NCI-H748 treated with DMSO at 0.1 percent for 48 hours (cell line): ENCODE measurements at places on chromosomes 16 and 17.

- no peak for DNase-seq
Observed at GRCh38 chr16:27723711-27724481, 174.0 kb downstream of the KATNIP start.

GRCh38 chr17:34024806-34025551 is 230.1 kb upstream of the CCL2 start:
- no peak for DNase-seq

DNA sequence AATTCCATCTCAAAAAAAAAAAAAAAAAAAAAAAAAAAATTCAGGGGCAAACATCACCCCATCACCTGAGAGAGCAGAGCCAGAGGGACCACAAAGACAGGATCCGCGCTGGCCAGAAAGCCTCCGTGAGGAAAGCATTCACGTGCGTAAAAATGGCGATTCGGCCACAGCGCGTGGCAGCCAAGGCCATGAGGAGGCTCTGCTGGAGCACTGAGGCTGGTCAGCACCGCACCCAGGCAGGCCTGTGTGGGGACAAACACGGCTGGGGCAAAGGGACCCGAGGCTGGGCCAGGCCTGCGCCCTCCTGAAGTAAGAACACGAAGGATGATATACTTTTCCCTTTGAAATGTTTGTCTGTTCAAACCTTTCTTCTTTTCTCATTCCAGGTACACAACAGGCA is 45.2 kb downstream of the MAP1LC3B start:
- no peak for DNase-seq

DNA sequence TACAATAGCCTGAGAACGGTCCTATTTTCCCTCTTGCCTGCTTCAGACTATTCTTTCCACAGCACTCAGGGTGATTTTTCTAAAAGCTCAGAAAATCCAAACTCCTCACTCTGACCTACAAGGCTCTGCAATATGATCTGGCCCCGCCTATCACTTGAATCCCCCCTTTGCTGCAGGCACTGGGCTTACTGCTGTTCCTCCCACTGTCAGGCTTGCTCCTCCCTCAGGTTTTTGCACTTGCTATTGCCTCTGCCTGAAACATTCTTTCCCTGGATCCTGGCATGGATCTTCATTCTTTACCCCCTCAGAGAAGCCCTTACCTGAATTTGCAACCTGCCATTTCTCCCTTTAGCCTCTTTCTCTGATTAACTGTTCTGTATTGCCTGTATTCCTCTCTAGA is 52.3 kb downstream of the RPGRIP1L start:
- DNase-seq, result no peak

DNA sequence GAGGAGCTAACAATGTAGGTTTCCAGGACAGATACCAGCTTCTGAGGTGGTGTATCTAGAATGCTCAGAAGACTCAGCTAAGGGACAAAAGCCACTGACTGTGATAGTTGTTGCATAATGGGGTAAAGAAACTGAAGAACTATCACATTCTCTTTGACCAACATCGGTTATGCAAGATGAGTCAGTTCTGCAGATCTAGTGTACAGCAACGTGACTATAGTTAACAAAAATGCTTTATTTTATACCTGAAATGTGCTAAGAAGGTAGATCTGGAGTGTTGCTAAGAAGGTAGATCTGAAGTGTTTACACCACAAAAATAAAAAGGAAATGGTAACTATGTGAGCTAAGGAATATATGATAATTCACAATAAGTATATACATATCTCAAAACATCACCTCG is 2.5 kb downstream of the KRTAP9-6 start:
- no peak for DNase-seq

- DNase-seq, result no peak
Observed at GRCh38 chr17:39757931-39758873, 20.5 kb downstream of the GRB7 start.

GRCh38 chr17:74960570-74961342 is 11.8 kb downstream of the HID1 start:
- DNase-seq, result no peak

DNA sequence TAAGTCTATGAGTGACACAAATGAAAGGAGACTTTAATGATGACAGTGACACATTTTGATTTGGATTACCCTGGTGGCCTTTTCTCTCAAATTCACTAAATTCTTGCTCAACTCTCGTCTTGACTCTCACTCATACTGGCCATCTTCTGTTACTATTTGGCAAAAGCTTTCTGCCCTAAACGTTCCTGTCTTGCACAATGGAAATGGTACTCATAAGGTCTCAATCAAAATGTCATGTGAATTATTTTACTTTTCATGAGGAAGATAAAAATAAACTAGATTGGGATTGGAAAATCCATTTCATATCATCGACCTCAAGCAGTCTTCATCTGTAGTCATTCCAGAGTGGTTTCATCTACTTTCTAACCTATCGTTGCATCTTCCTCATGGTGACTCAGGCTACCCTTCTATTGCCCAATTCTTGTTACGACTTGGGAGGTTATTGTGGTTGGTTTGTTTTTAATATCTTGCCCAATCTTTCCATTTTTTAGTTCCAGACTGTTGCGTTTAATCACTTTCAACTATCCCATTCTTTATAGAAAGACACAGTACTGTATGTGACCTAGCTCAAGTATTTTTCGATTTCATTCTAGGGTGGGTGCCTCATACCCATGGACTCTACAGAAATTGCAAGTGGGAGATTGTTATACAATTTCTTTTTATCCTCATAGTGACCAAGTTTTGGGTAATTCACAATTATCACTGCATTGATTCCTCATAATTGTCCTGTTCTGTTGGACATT is 317.2 kb upstream of the KCNJ16 start:
- no peak for DNase-seq

DNA sequence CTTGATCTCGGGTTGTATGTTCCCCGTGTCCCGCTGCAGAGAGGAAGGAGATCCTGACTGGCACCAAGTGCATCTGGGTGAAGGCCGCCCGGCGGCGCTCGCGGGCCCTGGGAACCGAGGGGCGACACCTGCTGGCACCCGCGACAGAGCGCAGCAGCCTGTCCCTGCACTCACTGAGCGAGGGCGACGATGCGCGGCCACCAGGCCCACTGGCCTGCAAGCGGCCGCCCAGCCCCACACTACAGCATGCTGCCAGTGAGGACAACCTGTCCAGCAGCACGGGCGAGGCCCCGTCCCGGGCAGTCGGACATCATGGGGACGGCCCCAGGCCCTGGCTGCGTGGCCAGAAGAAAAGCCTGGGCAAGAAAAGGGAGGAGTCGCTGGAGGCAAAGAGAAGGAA is 7.5 kb downstream of the BTBD17 start:
- no peak for DNase-seq

- DNase-seq, result peak; percentile 4
Observed at GRCh38 chr16:22728167-22728836, 85.7 kb upstream of the HS3ST2 start.
